Fibroblast of upper back skin (primary cell): ENCODE measurements at places on chromosomes 5 and 9.

DNA sequence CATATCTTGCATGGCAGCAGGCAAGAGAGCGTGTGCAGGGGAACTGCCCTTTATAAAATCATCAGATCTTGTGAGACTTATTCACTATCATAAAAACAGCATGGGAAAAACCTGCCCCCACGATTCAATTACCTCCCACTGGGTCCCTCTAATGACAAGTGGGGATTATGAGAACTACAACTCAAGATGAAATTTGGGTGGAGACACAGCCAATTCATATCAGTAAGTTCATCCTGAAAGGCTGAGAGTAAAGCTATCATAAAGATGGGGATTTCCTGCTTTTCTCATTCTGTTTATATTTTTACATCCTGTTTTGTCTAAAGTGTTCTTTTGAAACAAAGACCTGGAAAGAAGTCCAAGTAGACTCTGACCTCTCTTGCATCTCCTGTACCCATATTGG lies 28.9 kb upstream of the IL33 start:
- DNase-seq, result no peak

DNA sequence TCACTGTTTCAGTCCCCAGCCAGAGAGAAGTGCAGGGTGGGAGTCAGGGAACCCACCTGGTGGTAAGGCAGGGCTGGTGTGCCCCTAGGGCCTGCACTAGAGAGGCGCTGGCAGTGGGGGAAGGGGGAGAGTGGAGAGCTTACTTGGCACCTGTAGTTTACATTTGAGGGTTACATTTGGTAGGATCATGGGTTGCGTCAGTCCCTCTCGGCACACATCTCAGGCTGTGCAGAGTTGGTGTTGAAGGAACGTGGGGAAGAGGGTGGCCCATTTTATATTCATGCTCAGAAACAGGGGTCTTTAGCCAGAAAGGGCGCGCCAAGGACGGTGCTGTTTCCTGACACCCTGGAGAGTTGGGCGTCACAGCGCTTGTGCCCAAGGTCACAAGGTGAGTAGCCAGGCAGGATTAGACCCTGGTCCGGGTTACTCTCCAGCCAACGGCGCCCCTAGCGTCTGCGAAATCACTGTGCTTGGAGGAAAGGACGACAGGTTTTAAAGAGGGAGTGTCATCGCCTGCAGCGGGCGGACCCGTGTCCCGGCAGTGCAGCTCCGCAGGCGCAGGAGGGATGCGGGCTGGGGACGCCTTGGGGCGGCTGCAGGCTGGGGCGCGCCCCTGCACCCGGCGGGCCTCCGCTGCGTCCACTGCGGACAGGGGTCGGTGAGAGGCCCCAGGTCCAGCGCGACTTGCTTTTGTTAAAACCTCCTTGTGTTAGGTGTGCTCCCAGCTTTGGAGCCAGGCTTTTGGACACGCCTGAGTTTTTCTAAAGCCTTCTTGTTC lies 272.6 kb downstream of the FANCC start:
- DNase-seq, result no peak

DNA sequence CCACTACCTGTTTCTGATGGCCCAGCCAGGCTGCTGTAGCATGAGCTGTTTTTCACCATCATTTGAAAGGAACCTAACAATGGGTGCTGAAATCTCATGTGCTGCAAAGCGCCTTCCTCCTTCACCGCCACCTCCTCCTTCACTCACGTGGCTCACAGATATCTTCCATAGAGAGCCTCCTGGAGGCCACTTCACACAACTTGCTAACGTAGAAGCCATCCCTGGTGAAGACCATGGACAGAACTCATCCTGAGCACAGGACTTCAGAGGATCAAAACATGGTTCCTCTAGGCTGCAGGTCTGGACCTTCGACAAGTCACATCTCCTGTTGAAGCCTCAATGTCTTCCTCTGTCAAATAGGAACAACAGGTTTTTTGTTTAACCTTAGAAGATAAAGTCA lies 155.5 kb upstream of the RAD23B start:
- DNase-seq, result no peak

- no peak for DNase-seq
Observed at GRCh38 chr5:86865256-86865785, 247.6 kb downstream of the COX7C start.

DNA sequence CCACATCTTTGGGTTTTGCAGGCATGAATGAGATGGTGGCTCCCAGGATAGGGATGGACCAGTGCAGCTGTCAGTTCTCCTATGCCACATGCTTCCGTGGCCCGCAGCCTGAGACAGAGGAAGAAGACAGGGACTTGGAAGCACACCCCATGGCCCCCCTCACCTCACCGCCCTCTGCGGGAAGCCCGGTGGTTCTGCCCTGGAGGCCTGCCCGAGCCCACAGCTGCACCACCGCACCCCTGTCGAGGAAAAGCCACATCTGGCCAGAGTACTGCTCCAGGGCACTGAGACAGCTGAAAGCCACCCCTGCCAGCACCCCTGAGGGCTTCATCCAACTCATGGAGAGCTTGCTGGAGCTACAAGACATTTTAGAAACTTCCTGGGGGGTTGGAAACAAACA lies 7.6 kb upstream of the TRMT10B start:
- DNase-seq, result no peak

DNA sequence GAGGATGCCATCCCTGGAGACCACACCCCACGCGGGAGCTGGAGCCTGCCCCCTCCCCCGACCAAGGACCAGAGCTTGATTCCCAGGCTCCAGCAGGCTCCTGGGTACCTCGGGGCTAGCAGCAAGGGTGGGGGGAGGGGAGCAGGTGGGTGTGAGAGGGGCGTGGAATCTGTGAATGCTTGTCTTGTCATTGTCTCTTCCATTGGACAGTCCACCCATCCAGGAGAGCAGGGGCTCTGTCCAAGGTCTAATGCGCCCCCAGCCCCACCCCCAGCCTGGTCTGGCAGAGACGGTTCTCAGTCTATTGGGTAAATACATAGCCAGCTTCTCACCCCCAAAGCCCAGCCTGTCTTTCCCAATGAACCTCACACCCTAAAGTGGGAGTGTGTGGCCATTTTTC lies 22.8 kb downstream of the URM1 start:
- DNase-seq, result no peak

DNA sequence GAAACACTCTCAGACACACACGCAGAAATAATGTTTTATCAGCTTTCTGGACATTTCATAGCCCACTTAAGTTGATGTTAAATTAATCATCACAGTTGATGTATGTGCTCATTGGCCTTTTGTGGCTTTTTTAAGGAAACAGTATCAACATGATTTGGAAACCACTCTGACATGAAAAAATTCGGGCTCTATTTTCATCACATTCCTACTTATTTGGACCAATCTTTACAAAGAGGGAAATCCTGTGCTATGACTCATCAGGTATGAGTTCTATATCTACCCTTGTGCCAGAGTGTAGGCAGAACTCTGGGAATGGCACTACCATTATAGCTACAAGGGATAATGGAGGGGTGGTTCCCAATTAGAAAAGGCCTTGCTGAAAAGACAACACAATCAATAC lies 388.4 kb upstream of the PTGER4 start:
- DNase-seq, result peak; percentile 53

- DNase-seq, result peak; percentile 2
Observed at GRCh38 chr9:17865881-17866280, 287.0 kb downstream of the SH3GL2 start.

- DNase-seq, result peak; percentile 95
Observed at GRCh38 chr9:120477534-120478001, 102.4 kb downstream of the CDK5RAP2 start.

- DNase-seq, result no peak
Observed at GRCh38 chr5:39405083-39405843, 19.5 kb downstream of the DAB2 start.

DNA sequence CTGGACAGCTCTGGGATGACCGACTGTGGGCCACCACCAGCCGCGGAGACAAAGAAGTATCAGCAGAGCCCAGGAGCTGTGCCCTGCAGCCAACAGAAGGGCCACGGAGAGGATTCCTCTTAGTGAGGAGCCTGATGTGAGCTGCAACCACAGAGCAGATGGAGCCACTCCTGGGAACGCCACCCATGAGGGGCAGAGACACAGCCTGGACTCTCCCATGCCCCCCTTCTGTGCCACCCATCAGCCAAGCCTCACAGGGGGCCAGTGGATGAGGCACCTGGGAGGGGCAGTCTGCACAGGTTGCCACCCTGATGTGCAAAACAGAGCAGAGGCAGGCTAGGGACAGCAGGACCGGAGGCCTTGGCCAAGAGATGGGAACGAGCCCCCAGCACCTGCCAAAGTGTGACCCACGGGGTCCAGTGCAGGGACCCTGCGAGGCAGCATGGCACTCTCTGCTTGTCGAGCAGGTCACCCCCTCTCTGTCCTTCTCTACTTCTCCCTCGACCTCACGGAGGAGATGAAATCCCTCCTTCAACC lies 380.7 kb upstream of the IRX1 start:
- no peak for DNase-seq

GRCh38 chr9:125586172-125586511 lies 120.9 kb downstream of the MAPKAP1 start:
- DNase-seq, result no peak

DNA sequence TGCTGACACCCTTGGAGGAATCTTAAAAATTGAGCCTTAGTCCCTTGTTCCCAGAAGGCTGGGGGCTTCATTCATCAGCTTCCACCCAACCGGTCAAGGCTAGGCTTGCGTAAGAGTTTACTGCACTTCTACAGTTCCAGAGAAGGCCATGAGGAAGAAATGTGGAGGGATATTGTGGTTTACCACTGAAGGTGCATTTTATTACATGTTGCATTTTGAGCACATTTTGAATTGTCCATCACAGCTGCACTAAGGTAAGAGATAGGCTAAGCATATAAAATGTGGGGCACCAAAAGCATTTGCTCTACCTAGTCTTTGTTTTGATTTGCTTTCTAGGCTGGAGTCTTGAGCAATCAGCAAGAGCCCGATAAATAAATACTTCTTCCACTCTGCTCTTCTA lies 167.1 kb upstream of the PAPPA start:
- peak; percentile 32 for DNase-seq

GRCh38 chr5:74402553-74402952 lies 238.0 kb downstream of the ENC1 start:
- DNase-seq, result no peak

DNA sequence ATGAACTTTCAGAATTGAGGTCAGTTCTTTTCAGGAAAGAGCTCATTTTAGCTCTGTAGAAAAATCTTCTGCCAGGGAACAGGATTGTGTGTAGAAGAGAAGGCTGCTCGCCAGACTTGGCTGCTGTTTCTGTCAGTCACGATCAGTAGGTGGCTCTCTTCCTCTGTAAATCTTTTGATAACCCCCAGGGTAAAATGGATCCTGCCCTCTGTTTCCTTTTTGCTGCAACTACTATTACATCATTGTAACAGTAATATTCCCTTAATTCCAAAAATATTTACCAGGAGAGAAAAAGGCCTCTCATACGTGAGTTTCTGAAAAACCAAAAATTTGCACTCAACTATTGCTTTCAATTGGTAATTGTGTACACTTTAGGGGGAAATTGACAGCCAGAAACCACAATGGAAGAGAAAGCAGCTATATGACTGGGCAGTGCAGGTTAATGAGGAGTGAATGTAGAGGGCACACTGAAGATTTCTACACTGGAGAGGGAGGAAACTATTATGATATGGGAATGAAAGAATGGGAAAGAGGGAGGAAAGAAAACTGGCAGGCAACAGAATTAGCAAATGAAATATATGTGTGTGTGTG lies 12.3 kb downstream of the IFNA21 start:
- DNase-seq, result peak; percentile 11

DNA sequence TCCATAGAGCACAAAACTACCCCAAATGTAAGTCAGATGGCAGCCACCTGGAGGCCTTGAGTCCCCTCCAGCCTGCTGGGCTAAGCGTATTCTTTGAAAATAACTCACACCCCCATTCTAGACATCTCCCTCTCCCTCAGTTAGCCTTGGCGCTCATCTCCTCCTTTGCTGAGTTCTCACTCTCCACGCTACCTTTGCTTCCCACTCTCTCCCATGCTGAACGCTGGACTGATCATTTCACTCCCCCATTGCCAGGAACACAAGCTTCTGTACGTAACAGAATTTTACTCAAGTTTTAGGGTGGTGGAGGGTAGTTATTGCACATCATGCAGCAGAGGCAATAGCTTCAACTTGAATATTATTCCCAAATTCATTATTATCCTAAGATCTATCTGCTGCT lies 47.5 kb upstream of the HRH2 start:
- DNase-seq, result no peak

GRCh38 chr5:44881266-44881665 lies 72.5 kb downstream of the MRPS30 start:
- no peak for DNase-seq

DNA sequence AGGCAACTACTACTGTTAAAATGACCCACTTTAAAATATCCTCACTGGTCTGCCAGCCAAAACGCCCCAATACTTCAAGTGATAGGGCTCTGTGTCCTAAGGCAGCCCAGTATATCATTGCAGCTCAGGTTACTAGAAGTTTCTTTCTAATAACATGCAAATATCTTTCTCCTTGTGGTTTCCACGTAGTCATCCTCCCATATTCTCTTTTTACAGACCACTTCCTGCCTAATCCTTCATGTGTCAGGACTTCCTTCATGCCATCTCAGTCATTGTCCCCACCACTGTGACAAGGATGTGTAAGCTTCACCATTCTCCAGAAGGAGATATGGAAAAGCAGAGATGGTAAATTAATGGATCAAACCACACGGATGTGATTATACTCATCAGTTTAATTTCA lies 813.7 kb downstream of the MAT2B start:
- no peak for DNase-seq

- no peak for DNase-seq
Observed at GRCh38 chr5:11599499-11599898, 304.7 kb downstream of the CTNND2 start.

DNA sequence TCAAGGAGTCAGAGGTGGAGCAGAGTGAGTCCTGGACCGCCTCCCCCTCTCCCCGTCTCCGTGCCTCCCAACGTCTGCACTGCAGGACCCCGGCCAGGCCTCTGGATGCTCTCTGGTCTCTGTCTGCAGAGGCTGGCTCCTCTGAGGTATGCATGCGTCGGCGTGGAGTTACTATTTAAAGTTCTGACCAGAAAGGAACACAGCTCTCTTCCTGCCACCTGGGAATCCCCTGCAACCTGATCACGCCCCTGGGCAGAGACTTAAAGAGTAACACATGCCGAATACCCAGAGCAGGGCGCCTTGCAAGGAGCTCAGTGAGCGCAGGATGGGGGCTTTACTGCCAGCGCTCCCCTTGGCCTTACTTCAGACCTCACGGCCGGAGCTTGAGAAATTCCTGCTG lies 16.0 kb downstream of the ANXA6 start:
- DNase-seq, result peak; percentile 7

DNA sequence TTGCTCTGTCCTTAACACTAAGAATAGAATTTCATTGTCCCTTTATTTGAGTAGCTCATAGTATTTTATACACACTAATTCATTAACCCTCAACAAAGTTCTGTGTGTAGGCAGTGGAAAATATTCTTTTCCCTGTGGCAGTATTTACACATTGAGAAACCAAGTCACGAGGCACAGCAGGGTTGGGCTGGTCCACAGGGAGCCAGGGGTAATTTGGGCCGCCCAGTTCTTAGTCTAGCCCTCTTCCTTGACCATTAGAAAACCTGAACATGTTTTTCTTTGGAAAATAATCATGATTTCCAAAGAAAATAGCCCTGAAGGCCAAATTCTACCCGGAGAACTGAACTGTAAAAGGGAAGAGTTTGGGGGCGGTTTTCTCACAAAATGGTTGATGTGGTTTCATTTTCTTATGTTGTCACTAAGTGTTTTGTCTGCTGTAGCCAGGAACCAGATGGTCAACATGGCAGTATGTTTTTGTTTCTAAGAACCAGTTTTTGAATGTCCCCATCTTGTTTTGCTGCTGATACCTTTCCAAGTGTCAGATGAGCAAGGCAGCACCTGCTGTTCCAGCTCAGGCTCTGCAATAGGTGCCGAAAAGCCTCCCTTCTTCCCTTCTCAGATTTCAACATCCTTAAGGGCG lies 29.6 kb downstream of the ARHGEF28 start:
- DNase-seq, result no peak

- DNase-seq, result no peak
Observed at GRCh38 chr9:127679506-127679905, 27.3 kb upstream of the CFAP157 start.
